ENCODE measurements at places on chromosomes 16 and 17.

DNA sequence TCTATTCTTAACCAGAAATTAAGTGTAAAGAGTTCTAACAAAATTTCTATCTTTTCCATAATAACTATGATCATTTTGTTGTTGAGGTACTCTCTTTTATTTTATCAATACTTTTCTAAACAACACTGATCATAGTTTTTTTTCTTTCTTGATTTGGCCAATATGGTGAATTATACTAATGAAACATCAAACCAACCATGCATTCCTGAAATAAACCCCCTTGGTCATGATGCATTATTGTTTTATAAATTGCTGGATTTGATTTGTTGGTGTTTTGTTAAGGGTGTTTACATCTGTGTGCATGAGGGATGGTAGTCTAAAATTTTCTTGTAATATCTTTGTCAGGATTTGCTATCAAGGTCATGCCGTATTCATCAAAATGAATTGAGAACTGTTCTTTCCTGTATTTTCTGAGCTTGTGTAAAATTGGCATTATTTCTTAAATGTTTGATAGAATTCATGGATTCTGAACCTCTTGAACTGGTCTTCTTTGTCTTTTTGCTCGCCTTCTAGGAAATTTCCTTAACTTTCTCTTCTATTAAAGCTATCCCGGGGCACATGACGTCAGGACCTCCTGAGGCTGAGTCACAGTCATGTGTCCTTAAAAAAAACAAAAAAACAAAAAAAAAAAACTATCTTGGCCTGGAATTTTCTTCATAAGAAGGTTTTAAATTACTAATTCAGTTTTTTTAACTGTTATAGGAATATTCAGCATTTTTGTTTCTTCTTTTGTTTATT, 3.9 kb upstream of the TRIM25 start:
- no peak for DNase-seq

- DNase-seq = no peak
Observed at GRCh38 chr16:69482410-69482991, 58.1 kb downstream of the CYB5B start.

- DNase-seq = no peak
Observed at GRCh38 chr17:39714234-39714633, 14.4 kb downstream of the ERBB2 start.

- no peak for DNase-seq
Observed at GRCh38 chr17:73600103-73600871, 44.0 kb downstream of the SDK2 start.

GRCh38 chr16:17433577-17434451, 36.9 kb downstream of the XYLT1 start:
- no peak for DNase-seq

GRCh38 chr16:10178080-10178479, 4.1 kb downstream of the GRIN2A start:
- DNase-seq = no peak

DNA sequence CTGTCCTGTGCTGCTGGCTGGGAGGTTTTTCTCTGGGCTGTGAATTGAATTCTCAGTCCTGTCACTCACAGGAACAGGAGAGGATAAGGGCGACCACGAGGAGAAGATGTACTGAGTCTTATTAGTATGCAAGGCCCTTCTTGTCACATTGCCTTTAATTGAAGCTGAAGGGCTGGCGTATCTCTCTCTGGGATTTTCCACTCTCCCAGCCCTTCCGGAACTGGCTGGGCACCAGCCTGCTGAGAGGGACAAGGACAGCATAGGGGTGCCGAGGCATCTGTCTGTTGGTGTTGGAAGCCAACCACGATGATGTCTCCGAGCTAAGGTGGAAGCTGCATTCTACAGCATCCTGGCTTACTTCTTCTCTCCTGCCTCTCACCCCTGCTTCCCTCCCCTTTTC, 33.2 kb downstream of the GPRC5B start:
- DNase-seq = no peak

- no peak for DNase-seq
Observed at GRCh38 chr16:89178453-89179147, 7.1 kb downstream of the CDH15 start.

GRCh38 chr16:26909623-26910022, 157.1 kb upstream of the C16orf82 start:
- no peak for DNase-seq
